ENCODE measurements at places on chromosomes 4 and X.

DNA sequence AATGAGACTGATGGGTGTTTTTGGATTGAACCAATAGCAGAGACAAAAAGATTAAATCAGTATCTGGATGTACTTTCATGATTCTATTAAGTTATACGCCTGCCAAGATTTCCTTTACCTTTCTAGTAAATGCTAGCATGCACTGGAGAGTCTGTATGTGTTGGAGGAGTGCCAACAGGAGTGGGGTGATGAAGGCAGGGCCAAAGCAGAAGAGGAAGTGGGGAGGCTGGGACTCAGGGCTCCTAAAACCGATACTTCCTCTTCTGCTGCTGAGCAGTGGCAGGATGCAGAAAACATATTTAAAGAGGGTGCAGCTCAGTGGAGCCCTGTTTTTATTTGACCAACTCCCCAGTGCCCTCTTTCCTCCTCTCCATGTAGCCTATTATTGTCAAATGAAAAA lies 5.6 kb downstream of the CYSLTR1 start:
- DNase-seq = no peak

- no peak for DNase-seq
Observed at GRCh38 chr4:138561906-138562305, 319.8 kb upstream of the SLC7A11 start.

DNA sequence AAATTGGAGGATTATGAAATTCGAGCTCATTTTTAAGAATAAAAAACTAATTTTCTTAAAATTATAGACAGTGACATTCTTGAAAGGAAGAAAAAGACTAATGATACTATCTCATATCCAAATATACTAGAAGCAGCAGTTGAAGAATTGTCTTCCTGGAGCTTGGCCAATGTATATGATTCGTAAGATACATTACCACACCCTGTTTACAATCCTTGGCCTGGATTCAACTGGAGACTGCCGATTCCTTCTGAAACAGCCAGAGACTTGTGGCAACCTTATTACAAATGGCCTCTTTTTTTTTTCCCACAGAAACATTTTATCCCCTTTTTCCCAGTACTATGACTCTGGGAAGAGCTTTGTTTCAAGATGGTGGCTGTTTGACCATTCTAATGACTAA lies 571.2 kb upstream of the FAT1 start:
- no peak for DNase-seq

DNA sequence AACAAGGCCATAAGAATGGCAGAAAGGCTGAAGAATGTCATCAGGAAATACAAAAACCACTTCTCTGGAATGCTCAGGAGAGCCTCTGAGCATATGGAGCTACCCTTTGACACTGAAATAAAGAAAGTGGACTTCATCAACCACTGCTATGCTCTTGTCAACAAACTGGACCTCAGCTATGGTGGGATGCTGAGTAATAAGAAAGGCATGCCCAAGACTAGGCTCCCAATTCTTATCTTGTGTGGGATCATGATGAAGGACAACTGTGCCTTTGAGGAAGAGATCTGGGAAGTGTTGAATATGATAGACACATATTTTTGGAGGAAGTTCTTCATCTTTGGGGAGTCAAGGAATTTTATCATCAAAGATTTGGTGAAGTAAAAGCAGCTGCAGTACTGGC lies 86.9 kb upstream of the MAGEB16 start:
- no peak for DNase-seq

DNA sequence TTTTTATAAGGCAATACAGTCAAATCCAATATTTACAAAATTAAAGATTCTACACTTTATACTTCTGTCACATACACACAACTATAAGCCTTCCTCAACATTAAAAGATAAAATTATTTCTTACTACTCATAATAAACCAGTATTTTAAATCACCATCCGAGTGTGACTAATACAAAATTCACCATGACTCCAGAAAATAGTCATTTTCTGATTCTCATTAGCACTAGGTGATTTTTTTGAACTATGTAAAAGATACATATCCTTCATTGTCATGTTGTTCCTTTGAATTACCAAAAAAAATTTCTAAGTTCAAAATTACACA lies 646 bp upstream of the SLC7A11 start:
- no peak for DNase-seq

- DNase-seq = no peak
Observed at GRCh38 chr4:114312338-114312737, 286.3 kb upstream of the UGT8 start.

- DNase-seq = no peak
Observed at GRCh38 chrX:101677028-101677427, 17.4 kb upstream of the ARMCX2 start.

DNA sequence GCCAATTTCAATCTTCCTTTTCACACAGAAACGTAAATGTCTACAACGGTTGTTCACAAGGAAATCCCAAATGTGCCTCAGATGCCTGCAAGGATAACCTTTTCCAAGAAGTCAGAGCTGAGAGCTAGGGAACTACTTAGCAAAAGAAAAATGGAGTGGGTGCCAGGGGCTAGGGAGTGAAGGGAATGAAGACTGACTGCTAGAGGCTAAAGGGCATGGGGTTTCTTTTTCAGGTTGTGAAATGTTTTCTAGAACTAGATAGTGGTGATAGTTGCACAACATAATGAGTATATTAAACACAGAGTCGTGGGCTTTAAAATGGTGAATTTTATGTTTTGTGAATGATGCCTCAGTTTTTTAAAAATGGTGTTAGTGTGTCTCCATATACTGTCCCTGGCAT lies 53.4 kb downstream of the CD99L2 start:
- DNase-seq = no peak

- no peak for DNase-seq
Observed at GRCh38 chrX:124736553-124737270, 390.3 kb downstream of the SH2D1A start.

DNA sequence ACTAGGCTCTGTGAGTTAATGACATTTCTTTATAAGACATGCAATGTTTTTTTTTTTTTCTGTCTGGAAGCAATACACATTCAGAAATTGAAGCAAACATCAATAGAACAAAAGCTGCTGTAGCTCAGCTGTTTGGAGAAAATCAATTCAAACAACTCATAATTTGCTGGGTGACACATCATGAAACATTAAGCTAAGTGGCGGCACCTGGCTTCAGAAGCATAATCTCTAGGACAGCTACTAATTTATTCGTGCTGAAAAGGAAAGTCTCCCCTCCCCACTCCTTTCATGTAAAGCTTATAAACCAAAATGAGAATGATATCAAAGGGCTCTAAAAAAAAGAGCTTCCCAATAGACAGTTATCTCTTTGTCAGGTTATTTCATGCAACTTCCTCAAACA lies 73.9 kb downstream of the LUZP4 start:
- DNase-seq = no peak

DNA sequence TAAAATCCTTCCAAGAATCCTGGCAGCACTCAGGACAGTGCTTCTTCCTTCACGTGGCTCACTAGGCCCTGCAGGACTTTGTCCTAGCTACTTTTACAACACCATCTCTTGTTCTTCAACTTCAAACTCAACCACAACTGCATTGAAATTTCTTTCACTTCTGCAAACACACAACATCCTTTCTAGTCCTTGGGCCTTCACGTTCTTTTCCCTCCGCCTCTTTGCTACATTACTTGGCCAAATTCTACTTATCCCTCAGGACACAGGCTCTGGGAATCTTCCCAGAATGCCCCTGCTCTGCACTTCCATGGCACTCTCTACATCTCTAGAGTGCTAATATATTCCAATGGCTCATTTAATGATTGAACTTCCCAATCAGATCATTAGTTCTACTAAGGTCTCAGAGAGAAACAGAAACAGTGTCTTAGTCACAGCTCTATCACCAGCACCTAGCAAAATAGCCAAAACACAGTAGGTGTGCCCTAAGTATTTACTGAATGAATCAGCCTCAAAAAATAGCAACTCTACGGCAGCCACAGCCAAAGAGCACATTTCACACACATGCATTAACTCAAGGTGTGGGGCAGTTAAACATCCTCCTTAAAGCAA lies 73.3 kb downstream of the MANBA start:
- DNase-seq = peak; percentile 52

DNA sequence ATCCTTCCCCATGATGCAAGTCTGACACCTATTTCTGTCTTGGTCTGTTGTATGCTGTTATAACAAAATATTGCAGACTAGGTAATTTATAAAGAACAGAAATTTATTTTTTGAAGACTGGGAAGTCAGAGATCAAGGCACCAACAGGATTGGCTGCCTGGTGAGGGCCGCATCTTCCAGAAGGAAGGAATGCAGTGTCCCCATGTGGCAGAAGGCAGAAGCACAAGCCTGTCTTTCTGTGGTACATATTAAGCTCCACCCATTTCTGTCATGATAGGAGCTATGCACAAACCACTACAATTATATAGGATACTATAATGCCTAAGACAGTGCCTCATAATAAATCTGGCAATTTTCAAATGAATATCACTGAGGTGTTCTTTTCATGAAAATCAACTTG lies 502.3 kb upstream of the DIAPH2 start:
- DNase-seq = no peak

DNA sequence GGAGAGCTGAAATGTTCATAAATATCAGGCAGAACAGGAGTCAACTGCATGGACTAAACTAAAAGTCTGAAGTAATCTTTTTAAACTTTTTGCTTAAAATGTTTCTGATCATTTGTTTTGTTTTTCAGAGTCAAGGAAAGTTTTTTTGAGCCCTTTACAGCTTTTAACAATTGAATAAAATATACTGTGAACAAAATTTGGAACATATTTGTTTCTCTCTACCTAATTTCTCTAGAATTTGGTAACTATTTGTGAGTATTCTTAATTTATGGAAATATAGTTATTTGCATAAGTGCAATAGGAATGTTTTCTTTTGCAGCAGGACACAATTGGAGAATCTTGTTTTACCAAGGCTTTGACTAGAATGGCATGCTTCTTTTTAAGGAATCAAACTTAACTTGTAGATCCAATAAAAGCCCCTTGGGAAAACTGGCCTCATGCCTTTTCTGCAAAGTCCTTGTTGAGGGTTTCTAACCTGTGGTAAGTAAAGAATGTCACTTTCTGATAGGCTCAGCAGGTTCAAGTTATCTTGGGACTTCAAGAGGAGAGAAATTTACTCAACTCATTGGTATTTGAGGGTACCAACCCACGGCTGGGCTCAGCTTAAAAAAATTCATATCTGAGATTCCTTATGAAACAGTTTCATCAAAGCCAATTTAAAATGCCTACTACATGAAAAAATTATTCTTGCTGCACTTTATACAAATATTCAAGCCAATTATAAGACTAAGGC lies 91.5 kb downstream of the UPRT start:
- DNase-seq = no peak

GRCh38 chr4:53907772-53908171 lies 156.6 kb downstream of the CHIC2 start:
- no peak for DNase-seq

GRCh38 chr4:38323141-38323641 lies 340.8 kb upstream of the KLF3 start:
- no peak for DNase-seq

DNA sequence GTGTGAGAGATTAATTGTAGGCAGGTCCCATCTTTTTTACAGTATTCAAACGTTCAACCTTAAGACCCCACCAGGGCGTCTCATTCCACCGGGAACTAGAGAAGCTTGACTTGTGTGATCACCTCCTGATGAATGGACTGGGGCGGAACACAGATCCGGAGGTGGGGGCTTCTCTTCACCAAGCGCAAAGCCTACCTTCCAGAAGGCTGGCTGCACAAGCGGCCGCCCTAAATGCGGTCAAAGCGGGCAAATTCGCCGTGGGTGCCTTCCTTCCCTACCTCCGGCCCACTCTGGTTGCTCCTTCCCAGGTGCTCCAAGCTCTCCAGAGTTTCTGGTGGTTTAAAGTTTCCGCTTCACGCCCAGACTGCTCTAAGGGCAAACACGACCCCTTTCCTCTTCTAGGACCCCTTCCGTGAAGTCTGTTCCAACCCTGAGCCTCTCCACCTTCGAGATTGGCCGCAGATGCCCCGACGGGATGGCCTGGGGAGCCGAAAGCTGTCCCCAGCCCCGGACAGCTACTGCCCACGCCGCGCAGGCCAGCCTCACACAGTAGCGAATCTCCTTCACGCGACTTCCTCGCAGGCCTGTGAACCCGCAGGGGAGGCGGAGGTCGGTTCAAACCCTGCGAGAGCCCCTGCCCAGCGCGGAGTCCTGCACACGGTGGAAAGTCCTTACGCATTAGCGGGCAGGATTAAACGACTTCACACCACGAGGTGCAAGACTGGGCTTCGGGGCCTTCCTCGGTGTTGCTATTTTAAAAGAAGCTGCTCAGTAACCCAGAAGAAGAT lies 1.6 kb upstream of the WWC2 start:
- no peak for DNase-seq

DNA sequence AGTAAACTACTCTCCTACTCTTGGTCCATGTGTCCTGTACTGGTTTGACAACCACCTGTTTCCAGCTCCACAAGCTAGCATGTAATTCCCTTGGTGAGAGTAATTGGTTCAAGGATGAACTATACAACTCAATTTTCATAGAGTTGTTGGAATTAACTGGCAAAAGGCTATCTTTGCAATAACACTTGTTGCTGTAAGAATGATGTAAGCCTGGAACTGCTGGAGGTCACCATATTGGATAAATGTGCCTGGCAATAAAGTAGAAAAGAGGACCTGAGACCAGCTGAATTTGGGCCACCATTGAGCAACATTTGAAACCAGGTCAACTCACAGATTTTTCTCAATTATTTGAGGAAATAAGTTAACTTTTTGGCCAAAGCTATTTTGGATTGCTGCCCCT lies 175.5 kb downstream of the CAMK2D start:
- DNase-seq = no peak

GRCh38 chrX:104041003-104041402 lies 1.2 kb downstream of the H2BW2 start:
- no peak for DNase-seq

- DNase-seq = no peak
Observed at GRCh38 chr4:82797405-82798111, 1.0 kb downstream of the SCD5 start.

- DNase-seq = peak; percentile 63
Observed at GRCh38 chr4:124144238-124144654, 568.3 kb downstream of the ANKRD50 start.
